ENCODE measurements at places on chromosomes 6 and 20. TPM values are rescaled to one million over a fixed set of nuclear protein-coding genes. Genes with fewer than 3 reads are reported as not detected.

The THBD gene
- 11.0 TPM for polyA plus RNA-seq

The CSE1L gene
- polyA plus RNA-seq: 94.8 TPM

The HLA-DPB1 gene
- 183 TPM for polyA plus RNA-seq

The RBPJL gene
- 0.26 TPM for polyA plus RNA-seq

- no peak for DNase-seq
Observed at GRCh38 chr6:126054258-126054702, 67.9 kb downstream of the TRMT11 start.

- DNase-seq: peak; percentile 73
Observed at GRCh38 chr6:27753668-27754407, 158.4 kb downstream of the OR2B2 start.

- DNase-seq: no peak
Observed at GRCh38 chr6:42808492-42809483, 26.9 kb downstream of the BICRAL start.

- DNase-seq: peak; percentile 51
Observed at GRCh38 chr20:16517946-16518783, 55.1 kb downstream of the KIF16B start.

DNA sequence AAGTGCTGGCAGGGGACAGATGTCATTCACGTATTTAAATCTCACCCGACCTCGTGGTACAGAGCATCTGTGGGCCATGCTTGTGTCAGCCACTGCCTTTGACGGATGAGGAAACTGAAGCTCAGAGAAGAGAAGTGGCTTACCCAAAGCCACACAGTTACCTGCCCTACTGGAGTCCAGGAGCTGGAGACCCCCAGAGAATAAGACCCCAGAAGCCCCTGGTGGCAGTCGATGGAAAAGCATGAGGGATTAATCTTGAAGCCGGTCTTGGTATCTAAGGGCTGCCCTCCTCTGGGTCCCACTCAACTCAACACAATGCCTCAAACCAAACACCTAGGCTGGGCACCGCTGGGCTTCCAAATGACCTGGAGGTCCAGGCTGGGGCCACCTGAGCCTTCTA is 83.1 kb downstream of the GRM4 start:
- DNase-seq: no peak

GRCh38 chr6:135922746-135923145 is 71.2 kb downstream of the PDE7B start:
- DNase-seq: no peak

The KHDC1 gene
- 8.5 TPM for polyA plus RNA-seq

DNA sequence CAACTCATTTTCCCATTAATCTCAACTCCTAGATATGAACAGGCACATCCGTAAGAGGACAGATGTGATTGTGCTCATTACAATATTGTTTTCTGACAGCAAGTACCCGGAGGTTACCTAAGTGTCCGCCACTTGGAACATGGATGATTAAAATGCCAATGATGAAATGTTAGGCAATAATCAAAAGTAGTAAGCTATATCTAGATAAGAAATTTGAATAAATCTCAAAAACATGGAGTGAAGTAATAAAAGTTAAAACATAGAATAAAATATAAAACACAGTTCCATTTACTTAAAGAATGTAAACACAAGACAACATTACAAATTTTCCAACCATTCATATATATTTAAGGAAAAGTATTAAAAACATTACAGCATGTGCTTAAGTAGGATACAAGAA is 59.2 kb upstream of the LY86 start:
- no peak for DNase-seq

DNA sequence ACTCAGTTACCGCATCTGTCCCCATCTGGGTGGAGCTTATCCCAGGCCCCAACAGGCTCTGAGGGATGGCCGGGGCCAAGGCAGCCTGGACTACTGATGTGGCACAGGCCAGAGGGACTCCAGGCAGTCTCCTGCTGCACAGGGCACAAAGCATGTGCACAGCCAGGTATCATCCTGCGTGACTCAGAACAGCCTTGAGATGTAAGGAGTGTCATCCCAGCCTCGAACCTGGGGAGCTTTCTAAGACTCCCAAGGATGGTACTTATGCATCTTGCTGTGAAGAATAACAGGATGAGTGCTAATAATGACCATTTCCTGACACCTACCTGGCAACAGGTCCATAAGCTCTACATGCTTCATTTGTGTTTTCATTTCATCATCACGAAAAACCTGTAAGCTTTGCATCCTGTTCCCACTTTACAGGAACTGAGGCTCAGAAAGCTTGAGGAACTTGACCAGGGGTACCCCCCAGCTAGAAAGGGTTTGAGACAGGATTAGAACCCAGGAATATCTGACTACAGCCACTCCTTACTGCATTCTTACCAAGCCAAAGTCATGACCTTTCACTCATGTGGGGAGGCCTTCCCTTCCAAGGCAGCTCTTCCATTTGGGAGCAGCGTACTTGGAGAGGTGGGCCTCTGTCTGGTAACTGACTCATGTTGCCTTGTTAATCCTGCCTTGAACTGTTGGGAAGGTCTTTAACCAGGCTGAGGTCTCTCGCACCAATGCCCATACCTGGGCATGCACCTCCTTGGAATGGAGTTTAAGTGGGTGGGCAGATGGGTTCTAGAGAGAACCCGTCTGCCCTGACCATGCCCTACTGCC is 1.9 kb downstream of the TRIB3 start:
- no peak for DNase-seq

The HLA-DPA1 gene
- 143 TPM for polyA plus RNA-seq

The HLA-A gene
- polyA plus RNA-seq: 586 TPM

The NOX3 gene
- not detected for polyA plus RNA-seq

DNA sequence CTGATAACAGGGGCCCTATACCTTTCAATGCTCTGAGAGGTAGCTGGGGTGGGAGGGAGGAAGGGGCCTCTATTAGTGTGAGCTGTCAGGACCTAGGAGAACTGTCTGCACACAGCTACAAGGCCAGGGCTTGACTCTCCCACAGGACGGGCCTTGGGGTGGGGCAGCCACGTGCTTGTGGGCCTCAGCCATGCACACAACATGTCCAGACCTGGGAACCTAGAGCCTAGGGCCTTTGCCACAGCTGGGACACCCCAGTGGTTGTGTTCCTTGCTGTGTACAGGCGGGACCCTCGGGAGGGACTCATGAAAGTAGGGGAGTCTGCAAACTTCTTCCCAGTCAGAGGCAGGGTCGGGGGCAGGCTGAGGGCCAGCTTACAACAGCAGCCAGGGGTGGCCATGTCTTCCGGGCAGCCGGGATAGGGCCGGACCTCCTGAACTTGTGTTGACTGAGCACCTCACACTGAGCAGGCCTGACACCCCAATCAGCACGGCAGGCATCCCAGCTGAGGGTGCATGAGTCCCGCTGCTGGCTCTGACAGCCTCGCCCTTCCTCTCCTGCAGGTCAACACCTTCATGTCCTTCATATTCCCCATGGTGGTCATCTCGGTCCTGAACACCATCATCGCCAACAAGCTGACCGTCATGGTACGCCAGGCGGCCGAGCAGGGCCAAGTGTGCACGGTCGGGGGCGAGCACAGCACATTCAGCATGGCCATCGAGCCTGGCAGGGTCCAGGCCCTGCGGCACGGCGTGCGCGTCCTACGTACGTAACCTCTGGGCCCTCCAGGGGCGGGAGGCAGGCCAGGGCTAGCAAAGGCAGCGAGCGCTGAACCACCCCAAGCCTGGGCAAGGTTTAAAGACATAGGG is 41.9 kb upstream of the MRGBP start:
- DNase-seq: no peak

DNA sequence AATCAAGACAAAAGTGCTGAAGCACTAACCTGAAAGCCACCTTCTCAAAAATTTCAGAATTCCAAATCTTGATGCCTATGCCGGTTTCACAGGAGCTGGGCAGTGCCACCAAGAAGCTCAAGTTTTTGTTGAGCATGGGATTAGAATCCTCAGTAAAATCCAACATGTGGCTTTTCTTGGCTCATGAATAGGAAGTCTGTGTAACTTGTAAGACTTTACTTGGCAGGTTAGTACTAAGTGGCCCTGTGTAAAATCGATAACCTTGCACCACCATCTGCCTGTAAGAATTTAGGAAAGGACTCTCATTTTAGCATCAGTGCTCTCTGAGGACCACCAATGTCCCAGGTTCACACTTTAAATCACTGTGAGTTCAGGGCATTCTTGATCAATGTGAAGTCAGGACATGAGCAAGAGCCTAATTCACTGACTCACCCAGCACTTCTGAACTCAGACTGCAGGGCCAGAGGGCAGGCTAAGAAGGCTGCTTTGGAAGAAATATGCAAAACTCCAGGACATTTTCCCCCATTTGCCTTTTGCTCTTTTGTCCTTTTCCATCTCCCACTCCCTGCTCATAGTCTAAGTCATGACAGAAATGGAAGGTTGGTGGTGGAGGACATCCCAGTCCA is 113.2 kb downstream of the EDN1 start:
- DNase-seq: no peak

- DNase-seq: no peak
Observed at GRCh38 chr6:148435386-148435785, 92.7 kb downstream of the SASH1 start.

GRCh38 chr6:106894978-106895702 is 79.4 kb downstream of the CD24 start:
- DNase-seq: no peak

The PABPC1L gene
- polyA plus RNA-seq: 27.9 TPM

- no peak for DNase-seq
Observed at GRCh38 chr6:14366315-14366714, 248.7 kb downstream of the CD83 start.

GRCh38 chr6:20334334-20334733 is 67.3 kb upstream of the E2F3 start:
- peak; percentile 86 for DNase-seq

GRCh38 chr6:107348224-107348623 is 111.1 kb downstream of the PDSS2 start:
- no peak for DNase-seq

DNA sequence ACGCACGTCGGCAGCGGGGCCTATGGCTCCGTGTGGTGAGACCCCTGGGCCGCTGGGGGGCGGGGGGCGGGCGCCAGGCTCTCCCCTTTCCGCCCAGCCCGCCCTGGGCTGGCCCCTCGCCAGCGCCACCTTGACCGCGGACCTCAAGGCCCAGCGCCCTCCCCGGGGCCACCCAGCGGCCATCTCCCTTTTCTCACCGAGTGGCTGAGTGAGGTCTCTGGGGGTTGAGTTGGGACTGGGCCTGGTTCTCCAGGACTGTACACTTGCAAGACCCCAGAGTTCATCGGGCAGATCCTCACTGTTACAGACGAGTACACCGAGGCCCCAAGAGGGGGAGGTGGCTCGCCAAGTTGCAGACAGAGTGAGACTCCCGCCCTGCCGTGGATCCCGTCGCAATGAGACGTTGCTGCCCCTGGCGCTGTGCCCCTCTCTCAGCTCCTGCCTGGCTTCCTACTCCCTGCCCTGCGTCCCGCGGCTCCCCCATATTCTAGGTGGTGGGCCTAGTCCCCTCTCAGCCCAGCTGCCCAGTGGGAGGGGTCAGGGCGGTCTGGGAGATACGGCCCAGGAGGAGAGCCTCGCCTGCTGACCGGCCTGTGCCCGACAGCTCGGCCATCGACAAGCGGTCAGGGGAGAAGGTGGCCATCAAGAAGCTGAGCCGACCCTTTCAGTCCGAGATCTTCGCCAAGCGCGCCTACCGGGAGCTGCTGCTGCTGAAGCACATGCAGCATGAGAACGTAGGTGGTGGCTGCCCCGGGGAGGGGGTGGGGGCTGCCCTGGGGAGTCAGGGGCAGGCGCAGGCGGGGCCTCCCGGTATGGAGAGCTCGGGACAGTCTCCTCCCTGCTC is 576 bp downstream of the MAPK13 start:
- DNase-seq: peak; percentile 69

DNA sequence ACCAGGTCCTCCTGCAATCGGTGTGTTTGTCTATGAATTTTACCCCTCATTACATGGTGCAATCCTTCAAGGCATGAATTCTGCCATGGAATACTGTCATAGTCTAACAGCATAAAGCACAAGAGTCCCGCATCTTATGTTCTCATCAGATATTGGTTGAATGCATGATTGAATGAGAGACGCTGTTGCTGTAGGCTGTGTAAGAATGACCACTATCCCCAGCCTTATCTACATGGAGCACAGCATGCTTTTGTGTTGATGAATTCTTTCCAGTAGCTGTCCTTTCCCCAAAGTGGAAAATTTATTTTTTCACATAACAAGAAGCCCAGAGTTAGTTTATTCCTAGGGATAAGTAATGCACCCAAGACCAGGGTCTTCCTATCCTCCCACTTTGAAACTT is 5.6 kb upstream of the TRAM2 start:
- no peak for DNase-seq

The DNAH8 gene
- 19.0 TPM for polyA plus RNA-seq

DNA sequence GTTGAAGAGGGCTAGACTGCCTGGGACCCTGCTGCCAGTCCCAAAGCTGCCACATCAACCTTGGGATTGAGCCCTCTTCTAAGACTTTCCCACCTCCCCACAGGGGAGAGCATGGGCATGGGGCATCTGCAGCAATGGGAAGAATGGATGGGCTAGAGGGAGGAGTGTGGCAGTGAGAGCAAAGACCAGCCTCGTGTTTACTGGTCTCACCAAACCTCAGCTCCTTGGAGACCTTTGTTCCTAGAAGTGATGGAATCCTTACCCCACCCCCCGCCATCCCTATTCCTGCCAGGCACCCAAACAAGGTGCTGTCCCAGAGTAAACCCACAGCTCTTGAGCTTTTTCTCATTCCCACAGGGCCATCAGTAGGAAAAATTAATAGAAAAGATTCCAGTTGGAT is 20.0 kb upstream of the ARMC12 start:
- DNase-seq: no peak

The MCCD1 gene
- polyA plus RNA-seq: not detected

DNA sequence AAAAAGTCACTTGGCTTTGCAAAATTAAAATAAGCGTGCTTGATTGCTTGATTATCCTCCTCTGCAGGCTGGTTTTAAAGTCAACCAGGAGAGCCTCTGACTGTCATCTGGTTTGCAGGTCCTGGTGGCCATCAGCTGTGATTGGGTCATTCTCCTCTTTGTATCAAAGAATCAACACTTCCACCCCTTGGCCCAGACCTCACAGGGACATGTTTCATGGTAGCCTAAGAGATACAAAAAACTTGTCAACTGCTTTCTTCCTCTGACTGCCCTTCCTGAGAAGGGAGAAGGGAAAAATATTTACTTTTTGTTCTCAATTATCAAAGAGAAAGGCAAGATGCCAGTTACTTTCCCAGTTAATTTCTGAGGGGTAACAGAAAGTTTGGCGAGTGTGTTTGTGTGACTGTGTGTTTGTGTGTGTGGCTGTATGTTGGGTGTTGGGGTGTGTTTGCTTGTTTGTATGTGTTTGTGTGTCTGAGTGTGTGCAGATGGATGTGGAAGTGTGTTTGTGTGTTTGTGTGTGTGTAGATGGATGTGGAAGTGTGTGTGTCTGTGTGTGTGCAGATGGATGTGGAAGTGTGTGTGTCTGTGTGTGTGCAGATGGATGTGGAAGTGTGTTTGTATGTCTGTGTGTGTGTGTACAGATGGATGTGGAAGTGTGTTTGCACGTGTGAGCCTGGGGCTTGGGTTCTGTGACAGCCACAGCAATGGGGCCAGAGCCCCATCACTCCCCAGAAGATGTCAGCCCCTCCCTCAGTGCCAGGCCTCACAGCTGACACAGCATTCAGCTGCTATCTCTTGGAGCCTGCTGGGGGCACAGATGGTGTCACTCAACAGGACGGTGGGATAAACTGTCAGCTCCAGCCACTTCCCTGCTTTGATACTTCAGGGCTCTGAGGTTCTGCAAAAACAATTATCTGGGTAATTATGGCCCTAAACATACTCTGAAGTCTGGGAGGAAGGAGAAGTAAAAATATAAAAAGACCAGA is 98.6 kb upstream of the RNF24 start:
- no peak for DNase-seq

The WFDC5 gene
- 2.1 TPM for polyA plus RNA-seq

The TMC2 gene
- polyA plus RNA-seq: 0.59 TPM

GRCh38 chr6:70394518-70395300 is 18.6 kb upstream of the FAM135A start:
- DNase-seq: no peak
